HAP-1 (cell line): ENCODE measurements at places on chromosomes 1 and 21.

DNA sequence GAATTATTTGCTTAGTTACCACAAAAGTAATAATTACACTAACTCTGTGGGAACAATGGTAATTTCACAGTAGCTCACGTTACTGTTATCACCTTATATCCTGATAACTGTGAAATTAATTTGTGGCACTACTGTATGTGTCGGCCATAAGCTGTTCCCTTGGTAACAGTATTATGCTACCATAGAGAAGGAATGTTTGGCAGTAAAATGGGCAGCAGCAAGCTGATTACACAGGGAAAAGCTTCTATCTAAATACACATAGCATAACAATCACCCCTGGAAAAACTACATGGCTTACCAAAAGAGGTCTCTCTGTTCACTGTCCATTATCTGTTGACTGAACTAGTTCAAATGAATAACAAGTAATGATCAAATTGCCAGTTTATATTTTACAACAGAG, 124.1 kb downstream of the DPYD start:
- no peak for DNase-seq

GRCh38 chr1:28147264-28148094, 29.0 kb downstream of the PTAFR start:
- DNase-seq, result no peak

GRCh38 chr1:95953015-95953414, 719.0 kb downstream of the RWDD3 start:
- peak; percentile 39 for DNase-seq

DNA sequence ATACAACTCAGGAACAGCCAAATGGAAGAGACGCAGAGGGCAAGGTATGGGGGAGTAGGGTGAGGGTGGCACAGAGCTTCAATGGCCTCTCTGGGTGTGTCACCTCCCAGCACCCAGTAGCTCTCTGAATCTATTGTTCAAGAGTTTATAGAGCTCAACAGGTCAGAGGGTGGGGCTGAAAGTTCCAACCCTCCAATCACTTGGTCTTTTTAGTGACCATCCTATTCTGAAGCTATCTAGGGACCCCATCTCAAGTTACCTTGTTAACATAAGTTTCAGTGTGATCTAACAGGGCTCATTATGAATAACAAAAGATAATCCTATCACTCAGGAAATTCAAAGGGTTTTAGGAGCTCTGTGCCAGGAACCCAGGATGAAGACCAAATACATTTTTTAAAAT, 31.2 kb upstream of the ZNF697 start:
- DNase-seq, result peak; percentile 69

- DNase-seq, result no peak
Observed at GRCh38 chr1:48181669-48182367, 40.7 kb upstream of the SLC5A9 start.

DNA sequence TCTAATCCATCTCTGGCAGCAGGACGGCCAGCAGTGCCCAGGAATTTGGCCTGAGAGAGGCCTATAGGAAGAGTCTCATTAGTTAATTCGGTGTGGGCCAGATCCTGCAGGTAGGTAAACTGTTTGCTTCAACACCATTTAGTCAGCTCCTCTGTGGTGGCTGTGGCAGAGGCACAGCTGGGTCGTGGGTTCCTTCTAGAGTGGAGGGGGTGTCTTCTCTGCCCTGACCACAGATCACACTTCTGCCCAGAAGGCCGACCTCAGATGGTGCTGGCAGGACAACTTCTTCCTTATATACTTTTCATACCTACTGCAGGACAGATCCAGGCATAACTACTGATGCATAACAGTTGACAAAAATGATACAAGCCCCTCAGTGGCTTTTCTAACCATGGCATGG, 281.4 kb downstream of the RPS6KC1 start:
- no peak for DNase-seq

DNA sequence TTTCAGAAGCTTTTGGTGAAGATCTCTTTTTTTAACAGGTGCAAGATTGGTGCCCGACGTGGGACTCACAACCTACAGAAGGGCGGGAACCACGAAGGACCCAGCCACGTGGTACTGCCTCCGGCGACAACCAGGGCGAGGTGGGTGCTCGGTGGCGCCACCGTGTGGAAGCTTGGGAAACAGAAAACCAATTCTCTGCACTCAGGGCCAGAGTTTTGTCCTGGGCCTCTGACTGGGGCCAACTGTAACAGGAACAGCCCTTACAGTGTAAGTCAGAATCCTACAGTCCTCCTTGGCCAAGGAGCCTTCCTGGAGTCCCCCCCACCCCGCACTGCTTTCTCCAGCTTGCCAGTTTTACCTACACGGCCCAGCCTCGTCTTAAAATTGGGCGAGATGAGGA, 11.6 kb upstream of the S100A7A start:
- DNase-seq, result peak; percentile 61

- no peak for DNase-seq
Observed at GRCh38 chr1:50973255-50973654, 3.2 kb downstream of the CDKN2C start.

DNA sequence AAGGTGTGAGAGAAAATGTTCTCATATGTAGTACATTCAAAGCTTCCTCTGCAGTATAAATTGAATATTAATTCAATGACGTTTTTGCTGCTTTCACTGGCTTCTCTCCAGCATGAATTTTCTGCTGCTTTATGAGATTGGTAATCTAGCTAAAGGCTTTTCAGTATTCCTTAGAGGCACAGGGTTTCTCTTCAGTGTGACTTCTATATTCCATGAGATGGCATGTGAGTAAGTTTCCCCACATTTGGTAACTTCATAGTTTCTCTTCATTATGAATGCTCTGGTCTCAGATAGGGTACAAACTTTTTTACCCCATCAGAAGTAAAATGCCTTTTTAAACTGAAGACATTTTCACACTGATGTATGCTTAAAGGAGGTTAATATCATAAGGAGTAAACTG, 10.4 kb upstream of the KLF18 start:
- no peak for DNase-seq

DNA sequence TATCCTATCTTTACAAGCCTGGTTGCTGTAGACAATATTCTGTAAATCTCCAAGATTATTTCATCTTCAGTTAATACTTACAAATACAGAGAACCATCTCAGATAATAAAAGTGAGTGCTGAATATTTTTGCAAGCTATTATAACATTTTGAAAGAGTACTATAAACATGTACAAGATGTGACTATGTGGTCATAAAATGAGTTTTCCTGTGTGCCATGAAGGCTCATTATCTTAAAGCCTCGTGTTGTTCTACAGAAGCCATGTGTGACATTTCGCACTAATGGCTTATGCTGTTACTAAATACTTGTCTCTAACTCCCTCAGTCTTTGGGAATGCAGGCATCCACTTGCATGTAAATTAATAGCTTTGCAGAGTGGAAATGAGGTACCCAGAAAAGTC, 48.3 kb downstream of the SAMSN1 start:
- DNase-seq, result no peak
